Dermis microvascular lymphatic vessel endothelial cell (primary cell): ENCODE measurements at places on chromosomes 2 and 18. TPM values are rescaled to one million over a fixed set of nuclear protein-coding genes. Genes with fewer than 3 reads are reported as not detected.

The CNTNAP5 gene
- not detected in 2 replicates for total RNA-seq

The FBXO48 gene
- total RNA-seq: 0.13 and 0.25 TPM in 2 replicates

The CPLX4 gene
- not detected in 2 replicates for total RNA-seq

The CYP27C1 gene
- total RNA-seq: under 0.01 TPM in 1 of 2 replicates, not detected in the other

GRCh38 chr18:36660311-36660710, 168.5 kb downstream of the TPGS2 start:
- no peak for DNase-seq

DNA sequence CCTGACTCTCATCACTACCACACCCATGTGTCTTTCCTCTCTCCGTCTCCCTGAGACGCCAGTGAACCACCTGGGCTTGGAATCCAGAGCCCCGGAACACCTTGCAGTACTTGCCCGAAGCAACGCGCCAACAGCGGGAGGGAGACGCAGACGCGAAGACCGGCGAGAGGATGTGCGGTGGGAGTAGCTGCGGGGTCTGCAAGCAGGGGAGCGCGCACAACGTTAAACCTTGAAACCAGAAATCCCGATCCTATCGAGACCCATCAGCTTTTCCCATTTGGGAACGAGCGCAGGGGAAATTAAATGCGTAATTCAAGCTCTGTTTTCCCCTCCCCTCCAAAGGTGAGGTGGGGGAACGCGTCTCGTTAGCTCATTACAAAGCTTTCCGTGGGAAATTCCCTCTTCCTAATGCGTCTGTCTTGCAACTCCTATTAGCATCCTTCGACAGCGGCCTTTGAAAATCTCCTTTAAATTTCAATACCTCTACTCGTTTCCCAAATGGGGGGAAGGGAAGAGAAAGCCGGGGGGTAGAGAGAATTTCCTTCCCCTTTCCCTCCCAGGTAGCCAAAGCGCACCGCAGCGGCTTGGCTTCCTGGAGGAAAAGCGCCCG, 421 bp upstream of the CNTNAP5 start:
- DNase-seq: no peak

DNA sequence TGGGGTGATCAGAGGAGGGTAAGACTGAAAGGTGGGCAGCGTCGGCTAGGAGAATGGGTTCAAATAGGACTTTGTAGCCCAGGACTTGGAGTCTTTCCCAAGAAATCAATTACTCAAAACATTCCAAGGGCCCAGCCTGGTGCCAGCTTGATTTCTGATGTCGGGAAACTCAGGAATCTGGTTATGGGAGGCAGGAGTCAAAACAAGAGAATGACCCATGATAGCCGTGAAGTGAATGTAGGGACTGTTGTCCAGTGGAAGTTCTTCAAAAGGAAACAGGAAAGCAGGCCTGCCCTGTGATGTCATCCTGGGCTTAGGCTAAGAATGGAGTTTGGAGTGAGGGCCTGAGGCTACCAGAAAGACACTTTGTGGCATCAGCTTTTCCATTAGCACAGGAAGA, 67.4 kb upstream of the SLC14A2 start:
- DNase-seq: no peak

DNA sequence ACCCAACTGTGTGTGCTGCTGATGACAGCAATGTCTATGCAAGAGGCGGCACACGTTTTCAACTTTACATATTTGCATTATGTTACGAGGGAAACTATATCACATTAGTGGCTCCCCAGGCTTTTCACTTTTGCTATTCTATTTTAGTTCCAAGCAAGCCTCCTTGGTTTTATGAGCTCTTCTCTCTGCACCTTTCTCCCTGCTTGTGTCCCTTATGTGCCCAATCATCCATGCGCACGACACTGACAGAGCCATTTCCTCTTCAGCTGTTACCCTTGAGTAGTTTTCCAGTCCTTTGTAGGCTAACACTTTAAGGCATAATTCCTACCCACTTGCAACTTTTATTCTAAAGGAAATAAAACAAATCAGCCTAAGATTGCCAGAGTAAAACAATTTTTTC, 154.3 kb downstream of the TCF4 start:
- no peak for DNase-seq

DNA sequence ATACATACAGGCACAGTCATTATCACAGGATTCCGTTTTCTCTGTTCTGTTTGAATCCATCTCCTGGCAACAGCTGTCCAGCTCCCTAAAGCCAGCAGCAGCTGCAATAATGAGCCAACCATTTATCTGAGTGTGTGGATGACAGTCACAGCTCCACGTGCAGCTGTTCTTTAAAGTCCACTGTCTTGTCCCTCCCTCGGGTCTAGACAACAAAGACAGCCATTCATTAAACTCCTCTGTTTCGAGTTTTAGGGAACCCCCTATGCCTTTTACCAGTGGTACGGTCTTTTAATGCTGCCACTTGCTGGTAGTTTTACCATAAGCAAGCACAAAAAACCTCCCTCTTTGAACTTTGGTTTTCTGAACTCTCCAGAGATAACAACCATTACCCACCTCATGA, 16.0 kb upstream of the MSGN1 start:
- DNase-seq: no peak

- no peak for DNase-seq
These were observed 70.5 kb downstream of the ZNF236 start for GRCh38 chr18:76892832-76893231.
